ENCODE measurements at places on chromosomes 6 and 20.

DNA sequence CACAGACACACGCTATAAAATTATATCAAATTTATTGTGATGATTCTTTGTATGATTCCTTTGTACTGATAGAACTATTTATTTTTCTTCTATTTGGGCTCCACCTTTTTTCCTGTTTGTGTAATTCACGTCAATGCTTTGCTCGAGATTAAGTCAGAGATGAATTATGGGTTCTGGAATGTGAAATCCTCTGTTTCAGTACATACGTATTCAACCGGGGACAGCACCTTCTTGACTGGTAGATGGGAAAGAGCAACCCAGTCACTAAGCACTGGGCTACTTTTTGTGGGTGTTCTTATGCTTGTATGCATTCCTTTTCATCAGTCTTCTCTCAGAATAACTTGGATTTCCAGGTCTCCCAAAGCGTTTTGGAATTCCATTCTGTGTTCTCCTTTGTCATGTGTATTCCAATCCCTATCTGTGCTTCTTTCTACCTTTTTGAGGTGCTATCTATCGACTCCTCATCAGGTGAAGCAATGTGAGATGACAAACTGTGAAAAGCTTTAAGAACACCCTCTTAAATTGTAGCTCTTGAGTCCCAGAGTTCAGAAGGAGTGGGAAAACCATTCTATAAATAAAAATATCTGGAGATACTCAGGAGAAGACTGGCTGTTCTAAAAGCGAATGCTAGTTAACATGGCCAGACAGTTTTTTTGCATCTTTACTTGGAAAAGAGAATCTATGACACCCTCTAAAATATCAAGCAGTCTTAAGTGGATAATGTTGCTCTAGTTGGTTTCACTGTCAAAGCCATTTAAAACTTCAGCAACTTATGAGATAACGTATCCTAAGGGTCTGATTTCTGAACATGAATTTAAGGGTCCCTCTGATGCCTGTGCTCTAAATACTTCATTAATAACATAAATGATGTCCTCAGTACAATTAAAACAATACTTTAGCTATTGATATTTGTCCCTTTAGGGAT is 197.7 kb upstream of the PREP start:
- no peak for DNase-seq
- H3K27ac ChIP-seq, result no peak overlapping the region
- H3K27me3 ChIP-seq, result peaks cover 2% of the 10 kb centered on the region
- peaks cover 4% of the 10 kb centered on the region for H3K4me1 ChIP-seq
- H3K36me3 ChIP-seq, result no peaks in the 10 kb centered on the region
- H3K4me3 ChIP-seq, result no peak overlapping the region

- H3K27me3 ChIP-seq, result no peaks in the 10 kb centered on the region
- H3K4me3 ChIP-seq, result peak overlapping the region; percentile 70
- peak; percentile 77 for DNase-seq
- no peaks in the 10 kb centered on the region for H3K36me3 ChIP-seq
- H3K4me1 ChIP-seq, result peaks cover 52% of the 10 kb centered on the region
- peak overlapping the region; percentile 93 for H3K27ac ChIP-seq
Measured at GRCh38 chr6:14276667-14277404, 159.3 kb downstream of the CD83 start.

DNA sequence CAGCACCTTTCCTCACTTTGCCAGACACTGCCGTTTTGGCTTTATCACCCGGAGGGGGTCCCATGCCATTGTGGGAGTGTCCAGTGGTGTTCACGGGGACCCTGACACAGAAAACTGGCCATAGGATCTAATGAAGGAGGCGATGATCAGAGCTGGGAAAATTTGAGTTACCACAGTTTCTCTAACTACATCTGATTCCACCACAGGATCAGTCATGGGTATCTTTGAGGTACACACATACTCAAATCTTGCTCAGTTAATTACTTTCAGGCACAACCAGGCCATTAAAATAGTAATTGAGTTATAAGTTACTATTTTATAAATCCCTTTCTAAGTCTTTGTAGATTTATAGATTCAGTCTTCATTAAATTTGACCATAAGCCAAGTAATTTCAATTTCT is 215.1 kb downstream of the PRL start:
- DNase-seq, result no peak
- peaks cover 5% of the 10 kb centered on the region for H3K36me3 ChIP-seq

GRCh38 chr6:166097914-166098522 is 69.6 kb downstream of the TBXT start:
- no peak overlapping the region for H3K27ac ChIP-seq
- no peak overlapping the region for H3K4me3 ChIP-seq
- peaks cover 3% of the 10 kb centered on the region for H3K36me3 ChIP-seq
- peaks cover 3% of the 10 kb centered on the region for H3K4me1 ChIP-seq
- no peak for DNase-seq

- no peaks in the 10 kb centered on the region for H3K27me3 ChIP-seq
- peaks cover 35% of the 10 kb centered on the region for H3K36me3 ChIP-seq
- no peak overlapping the region for H3K4me3 ChIP-seq
Measured at GRCh38 chr6:122449069-122449468, 22.5 kb downstream of the SERINC1 start.

- no peak overlapping the region for H3K27ac ChIP-seq
- no peaks in the 10 kb centered on the region for H3K36me3 ChIP-seq
- no peak for DNase-seq
- H3K4me3 ChIP-seq, result no peak overlapping the region
- no peaks in the 10 kb centered on the region for H3K4me1 ChIP-seq
Measured at GRCh38 chr6:101722991-101723579, 329.6 kb downstream of the GRIK2 start.

DNA sequence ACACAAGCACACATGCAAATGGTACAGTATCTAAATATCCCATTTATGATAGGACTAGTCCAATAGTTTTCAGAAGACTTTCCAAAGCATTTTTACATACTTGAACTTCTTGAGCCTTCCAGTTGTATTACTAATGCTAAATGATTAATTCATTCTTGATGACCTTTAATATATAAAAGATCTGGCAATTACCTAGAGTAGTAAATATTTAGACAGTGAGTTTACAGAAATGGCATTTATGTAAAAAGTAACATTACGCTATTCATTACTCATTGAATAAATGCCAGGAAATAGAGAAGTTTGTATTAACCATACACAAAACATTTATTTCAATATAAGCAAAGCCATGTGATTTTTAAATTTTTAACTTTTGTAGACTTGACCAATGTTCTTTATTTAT is 158.8 kb downstream of the DST start:
- H3K27ac ChIP-seq, result no peak overlapping the region
- no peak overlapping the region for H3K4me3 ChIP-seq
- no peak for DNase-seq

DNA sequence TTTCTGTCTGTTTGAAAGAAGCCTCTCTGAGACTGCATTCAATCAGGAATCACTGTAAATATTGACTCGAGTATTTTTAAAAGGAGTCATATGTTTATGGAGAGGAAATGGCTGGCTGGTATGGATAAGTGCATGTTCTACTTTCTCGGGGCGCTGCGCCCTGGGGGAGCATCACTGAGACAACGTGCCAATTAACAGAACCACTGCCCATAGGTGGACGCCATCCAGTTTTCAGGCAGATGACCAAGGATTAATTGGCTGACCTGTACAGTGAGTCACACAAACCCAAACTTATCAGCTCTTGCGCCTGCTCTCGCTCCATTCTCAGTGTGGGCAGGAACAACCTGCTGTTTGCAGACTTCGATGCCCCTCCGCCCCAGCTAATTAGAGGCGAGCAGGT is 571.2 kb downstream of the QKI start:
- no peak for DNase-seq
- no peak overlapping the region for H3K27ac ChIP-seq
- no peaks in the 10 kb centered on the region for H3K36me3 ChIP-seq
- H3K4me3 ChIP-seq, result no peak overlapping the region
- peaks cover 8% of the 10 kb centered on the region for H3K27me3 ChIP-seq

GRCh38 chr6:31794866-31795615 is 511 bp downstream of the VARS1 start:
- peak overlapping the region; percentile 98 for H3K27ac ChIP-seq
- H3K4me1 ChIP-seq, result peaks cover 44% of the 10 kb centered on the region
- peak overlapping the region; percentile 91 for H3K4me3 ChIP-seq
- DNase-seq, result no peak

DNA sequence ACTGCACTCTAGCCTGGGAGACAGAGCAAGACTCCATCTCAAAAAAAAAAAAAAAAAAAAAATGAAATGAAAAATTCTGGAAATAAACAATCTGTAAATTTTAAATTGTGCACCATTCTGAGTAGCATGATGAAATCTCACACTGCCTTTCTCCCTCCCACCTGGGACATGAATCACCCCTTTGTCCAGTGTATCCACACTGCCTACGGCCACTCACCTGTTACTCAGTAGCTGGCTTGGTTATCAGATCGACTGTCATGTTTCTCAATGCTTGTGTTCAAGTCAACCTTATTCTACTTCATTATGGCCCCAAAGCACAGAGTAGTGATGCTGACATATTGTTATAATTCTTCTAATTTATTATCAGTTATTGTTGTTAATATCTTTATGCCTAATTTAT is 58.7 kb upstream of the MTHFD1L start:
- H3K27me3 ChIP-seq, result peaks cover 2% of the 10 kb centered on the region
- no peaks in the 10 kb centered on the region for H3K36me3 ChIP-seq
- H3K27ac ChIP-seq, result no peak overlapping the region
- no peak overlapping the region for H3K4me3 ChIP-seq

- no peaks in the 10 kb centered on the region for H3K27me3 ChIP-seq
- H3K27ac ChIP-seq, result no peak overlapping the region
- peaks cover 38% of the 10 kb centered on the region for H3K4me1 ChIP-seq
- DNase-seq, result no peak
- peaks cover 5% of the 10 kb centered on the region for H3K36me3 ChIP-seq
Measured at GRCh38 chr6:156870924-156871539, 93.9 kb downstream of the ARID1B start.

GRCh38 chr6:157766901-157767774 is 55.9 kb upstream of the SNX9 start:
- H3K36me3 ChIP-seq, result no peaks in the 10 kb centered on the region
- no peaks in the 10 kb centered on the region for H3K27me3 ChIP-seq
- peaks cover 36% of the 10 kb centered on the region for H3K4me1 ChIP-seq
- no peak for DNase-seq

DNA sequence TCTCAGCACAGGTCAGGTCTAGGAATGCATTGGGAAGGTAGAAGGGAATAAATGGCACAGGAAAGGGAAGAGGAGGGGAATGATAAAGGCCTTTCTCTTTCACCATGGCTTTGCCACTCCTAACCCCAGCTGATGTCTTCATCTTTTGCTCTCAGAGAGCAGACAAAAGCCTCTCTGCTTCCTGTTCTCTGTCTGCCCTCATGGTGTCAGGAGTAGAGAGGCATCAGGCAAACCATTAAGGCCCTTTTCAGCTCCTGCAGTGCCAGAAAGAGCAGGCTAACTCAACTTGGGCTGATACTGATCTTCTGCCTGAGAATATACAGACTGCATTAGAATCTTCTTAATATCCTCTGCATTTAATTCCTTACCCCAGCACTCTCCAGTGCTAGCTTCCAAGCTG is 48.0 kb upstream of the STXBP5 start:
- H3K27ac ChIP-seq, result no peak overlapping the region
- no peak for DNase-seq
- no peaks in the 10 kb centered on the region for H3K36me3 ChIP-seq
- peaks cover 1% of the 10 kb centered on the region for H3K27me3 ChIP-seq

DNA sequence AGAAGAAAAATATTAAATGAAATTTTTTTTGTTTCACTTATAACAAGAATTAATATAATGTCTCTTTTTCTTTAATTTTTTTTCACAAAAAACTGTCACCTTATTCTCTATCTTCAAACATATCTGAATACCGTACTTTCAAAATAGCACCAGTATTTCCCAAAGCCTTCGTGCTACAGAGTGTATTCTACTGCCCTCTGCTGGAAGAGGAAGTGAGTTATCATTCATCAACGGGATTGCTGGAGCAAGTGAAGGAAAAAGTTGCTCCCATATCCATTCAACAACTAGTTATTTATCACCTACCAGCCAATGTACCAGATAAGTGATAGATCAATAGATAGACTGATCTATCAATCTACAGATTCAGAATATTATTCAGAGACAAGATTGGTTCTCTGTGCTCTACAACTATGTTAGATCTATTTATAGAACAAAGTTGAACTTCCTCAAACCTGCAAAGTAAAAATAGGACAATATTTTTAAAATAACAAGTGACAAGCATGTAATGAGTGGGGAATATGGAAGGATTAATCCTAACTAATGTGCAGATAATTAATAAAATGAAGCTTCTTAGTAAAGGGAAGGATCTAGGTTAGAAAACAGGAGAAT is 26.7 kb upstream of the TFAP2B start:
- H3K4me1 ChIP-seq, result peaks cover 2% of the 10 kb centered on the region
- H3K36me3 ChIP-seq, result no peaks in the 10 kb centered on the region
- H3K4me3 ChIP-seq, result no peak overlapping the region
- H3K27ac ChIP-seq, result no peak overlapping the region

DNA sequence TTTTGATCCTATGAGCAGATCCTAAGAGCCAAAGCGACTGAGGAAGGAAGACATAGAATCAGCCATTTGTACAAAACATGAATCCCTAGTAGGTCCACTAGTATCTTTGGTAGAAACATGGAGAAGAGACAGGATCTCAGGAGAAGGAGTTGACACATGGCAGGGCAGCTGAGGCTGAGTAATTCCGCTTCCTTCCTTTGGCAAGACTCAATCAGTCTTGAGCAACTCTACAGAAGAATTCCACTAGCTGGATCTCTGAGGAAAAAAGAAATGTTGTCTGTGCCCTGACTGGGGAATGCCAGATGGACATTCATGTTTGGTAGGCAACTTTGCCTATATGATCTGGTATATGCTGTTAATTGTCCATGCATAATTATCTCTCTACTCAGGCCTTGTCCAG is 35.3 kb downstream of the ESR1 start:
- no peaks in the 10 kb centered on the region for H3K36me3 ChIP-seq
- H3K27me3 ChIP-seq, result peaks cover 1% of the 10 kb centered on the region
- H3K4me3 ChIP-seq, result no peak overlapping the region
- DNase-seq, result no peak
- H3K27ac ChIP-seq, result no peak overlapping the region

DNA sequence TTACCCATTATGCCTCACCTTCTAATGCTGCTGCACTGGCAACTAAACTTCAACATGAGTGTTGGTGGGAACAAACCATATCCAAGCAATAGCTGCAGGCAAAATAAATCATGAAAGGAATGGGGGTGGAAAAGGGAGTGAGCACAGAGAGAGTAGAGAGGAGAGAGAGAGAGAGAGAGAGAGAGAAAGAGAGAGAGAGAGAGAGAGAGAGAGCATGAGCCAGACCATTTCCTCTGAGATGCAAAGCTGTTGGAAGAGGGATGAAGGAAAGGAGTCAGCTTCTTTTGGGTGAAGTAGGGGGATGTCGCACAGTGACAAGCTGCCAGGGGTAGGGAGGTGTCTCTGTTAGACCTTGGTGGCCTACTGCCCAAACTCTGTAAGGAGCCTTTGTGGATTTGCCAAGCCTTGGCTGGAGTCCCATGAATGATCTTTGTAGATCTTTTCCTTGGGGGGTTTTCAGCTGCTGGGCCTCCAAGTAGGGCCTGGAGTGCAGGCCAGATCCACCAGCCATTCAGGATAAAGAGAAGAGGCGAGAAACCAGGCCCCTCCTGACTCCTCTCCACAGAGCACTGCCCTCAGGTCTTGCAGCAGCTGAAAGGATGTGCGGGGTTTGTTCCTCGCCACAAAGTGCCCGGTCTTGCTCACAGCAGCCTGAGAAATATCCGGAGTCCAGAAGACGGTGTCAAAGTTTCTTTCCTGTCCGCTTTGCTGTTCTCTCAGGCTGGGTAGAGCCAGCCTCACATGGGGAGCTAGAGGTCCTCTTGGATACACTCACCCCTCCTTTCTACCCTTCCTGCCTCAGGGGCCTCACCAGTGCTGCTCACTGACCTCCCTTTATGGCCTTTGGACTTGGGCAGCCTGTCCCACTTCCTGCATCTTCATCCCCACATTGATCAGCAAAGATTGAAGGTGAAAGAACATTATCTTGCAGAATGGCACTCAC is 17.8 kb downstream of the BTBD3 start:
- no peaks in the 10 kb centered on the region for H3K4me1 ChIP-seq
- no peaks in the 10 kb centered on the region for H3K27me3 ChIP-seq
- no peak overlapping the region for H3K4me3 ChIP-seq

Measured in naive thymus-derived CD8-positive, alpha-beta T cell (primary cell).